RKO (cell line): ENCODE measurements at places on chromosomes 1 and 21.

GRCh38 chr1:204821924-204822323 lies 48.7 kb upstream of the NFASC start:
- no peak for DNase-seq

DNA sequence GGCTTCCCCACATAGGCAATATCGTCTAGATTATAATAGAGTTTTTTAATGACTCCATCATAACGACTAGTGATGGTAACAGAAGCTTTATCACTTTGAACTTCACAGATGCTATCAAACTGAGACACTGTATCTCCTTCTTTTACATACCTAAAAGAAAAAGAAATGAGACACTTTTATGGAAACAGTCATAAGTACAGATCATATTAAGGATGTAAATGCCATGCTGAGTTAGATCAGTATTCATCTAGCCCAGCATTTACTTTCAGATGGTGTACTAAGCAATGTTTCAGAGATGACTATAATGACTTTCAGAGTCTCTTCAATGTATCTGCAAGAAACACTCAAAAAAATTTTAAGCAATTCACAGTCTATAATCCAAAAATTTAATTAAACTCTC lies 18.9 kb downstream of the DBT start:
- DNase-seq = no peak

GRCh38 chr1:168653567-168653966 lies 75.4 kb downstream of the DPT start:
- no peak for DNase-seq

DNA sequence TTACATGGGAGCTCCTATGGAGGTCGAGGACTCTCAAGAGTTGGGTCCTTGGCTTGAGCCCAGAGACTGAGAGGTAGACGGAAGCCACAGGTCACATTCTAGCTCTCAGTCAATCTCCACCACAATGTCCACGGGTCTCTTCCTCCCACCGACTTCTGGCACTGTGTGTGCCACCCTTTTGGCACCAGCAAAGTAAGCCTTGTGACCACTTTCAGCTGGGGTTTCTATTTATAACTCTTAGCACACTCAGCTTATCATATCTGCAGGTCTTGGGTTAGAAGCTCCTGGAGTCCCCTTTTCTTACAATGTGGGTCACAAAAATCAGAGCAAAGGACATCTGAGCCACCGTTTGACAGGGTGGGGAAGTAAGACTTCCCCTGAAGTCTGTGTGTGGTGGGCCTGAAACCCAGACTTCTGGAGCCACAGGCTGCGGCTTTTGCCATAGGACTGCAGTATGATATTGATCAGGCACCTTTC lies 28.3 kb downstream of the NCMAP start:
- DNase-seq = no peak

DNA sequence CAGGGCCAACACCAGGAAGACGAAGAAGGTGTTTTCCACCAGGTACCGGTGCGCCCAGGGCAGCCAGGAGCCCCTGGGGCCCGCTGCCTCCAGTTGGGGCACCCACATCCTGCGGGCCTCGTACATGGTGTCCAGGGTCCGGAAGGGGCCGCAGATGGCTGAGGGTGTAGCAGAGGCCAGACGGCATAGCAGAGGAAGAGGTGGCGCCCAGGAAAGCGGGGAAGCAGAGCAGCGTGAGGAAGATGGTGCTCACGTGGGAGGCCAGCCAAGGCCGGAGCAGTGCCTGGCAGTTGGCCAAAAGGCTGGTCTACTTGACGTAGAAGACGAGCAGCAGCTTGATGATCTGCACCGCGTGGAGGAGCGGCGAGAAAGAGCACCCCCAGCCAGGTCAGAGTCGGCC lies 40.4 kb downstream of the ZNF691 start:
- DNase-seq = no peak

- DNase-seq = no peak
These were observed 39.1 kb upstream of the ID3 start for GRCh38 chr1:23598424-23598823.

DNA sequence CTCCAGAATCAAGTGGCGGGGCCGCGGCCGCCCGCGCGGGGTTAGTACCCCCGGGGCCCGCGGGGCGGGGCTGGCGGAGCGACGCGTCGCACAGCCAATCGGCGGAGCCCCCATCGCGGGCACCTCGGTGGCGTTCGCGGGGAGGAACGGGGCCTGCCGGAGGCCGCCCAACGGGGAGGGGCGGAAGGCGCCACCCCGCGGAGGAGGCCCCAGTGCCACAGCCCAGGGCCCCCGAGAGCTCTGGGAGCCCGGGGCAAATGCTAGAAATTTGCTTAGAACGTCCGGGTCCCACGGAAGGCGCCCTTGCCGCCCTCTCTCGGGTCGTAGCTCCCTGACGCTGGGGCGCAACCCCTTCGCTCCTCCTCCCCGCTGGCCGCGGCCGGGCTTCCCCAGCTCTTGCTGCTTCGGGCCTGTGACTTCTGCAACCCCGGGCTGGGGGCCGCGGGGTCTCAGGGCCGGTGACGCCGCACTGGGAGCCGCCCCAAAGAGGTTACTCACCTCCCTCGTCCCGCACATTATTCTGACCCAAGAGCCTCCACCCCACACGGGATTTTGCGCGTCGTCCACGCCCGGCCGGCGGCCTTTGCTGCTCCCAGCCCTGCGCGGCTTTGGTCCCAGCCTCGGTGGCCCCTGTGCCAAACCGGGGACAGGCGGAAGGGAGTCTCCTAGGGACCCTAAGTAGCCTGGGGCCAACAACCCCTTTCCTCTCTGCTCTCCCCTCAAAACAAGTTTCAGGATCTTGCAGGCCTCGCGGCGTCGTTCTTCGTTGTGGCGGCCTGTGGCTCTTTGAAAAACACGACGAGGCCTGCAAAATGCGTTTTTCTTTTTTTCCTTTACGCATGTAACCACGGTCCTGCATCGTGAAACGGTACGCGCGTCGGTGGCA lies at the start of gene RUNX3:
Gene RUNX3, minus strand, starts transcription at position 17 of the 886 bp plus-strand sequence. CDS start 408 bp downstream, outside the sequence.
- DNase-seq = no peak

- DNase-seq = peak; percentile 32
These were observed 19.7 kb upstream of the LMX1A start for GRCh38 chr1:165376041-165376810.

- DNase-seq = no peak
These were observed 6.9 kb upstream of the ATP1B1 start for GRCh38 chr1:169099561-169099960.

GRCh38 chr21:28761674-28762356 lies 230.9 kb downstream of the LTN1 start:
- DNase-seq = no peak

GRCh38 chr1:68653882-68654281 lies 157.0 kb upstream of the DEPDC1 start:
- DNase-seq = no peak

GRCh38 chr1:230620649-230621323 lies 21.5 kb upstream of the COG2 start:
- no peak for DNase-seq

DNA sequence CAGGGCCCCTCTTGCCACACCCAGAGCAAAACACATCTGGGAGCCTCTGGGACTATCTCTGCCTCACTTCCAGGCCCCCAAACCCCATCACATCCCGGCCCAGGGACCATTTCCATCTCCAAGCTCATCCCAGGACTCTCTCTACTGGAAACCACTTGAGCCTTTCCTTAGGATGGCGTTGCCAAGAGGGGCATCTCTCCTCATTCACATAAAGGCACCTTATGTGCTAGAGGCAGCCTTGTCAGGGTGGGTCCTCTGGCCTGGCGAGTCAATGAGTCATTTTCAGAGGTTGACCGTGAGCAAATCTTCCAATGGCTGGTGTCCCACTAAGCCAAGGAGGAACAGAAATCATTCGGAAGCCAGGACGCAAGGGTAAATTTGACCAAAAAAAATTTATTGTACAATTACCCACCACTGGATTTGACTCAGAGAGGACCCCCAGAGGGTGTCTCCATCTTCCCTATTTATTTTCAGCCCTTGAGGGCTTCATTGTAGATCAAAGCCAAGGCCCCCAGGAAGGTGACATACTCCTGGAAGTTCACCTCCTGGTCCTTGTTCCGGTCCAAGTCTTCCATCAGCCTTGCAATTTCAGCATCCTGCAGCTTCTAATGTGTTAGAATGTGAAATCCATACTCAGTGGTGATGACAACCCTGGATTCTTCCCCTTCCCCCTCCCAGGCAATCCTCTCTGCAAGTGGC lies 1.4 kb downstream of the S100A6 start:
- DNase-seq = peak; percentile 84

DNA sequence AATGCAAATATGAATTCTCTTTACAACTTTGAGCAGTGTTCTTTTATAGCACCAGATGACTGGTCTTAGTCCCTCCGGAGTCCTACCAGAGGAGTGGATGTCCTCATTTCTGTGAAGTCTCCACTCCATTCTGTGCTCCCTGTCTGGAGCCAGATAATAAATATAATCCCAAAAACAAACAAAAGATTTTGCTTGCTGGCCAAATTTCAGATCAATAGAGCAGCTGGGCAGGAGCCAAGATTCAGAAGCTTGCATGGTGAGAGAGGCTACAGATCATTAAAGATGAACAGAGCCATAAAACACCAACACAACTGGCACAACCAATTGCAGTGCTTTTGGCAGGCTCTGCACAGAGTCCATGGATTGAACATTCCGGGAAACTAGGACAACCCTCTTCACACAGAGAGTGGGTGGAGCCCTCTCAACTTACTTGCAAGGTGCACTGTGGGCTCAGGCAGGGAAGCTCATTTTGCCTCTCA lies 231.5 kb upstream of the SNX7 start:
- DNase-seq = no peak

- no peak for DNase-seq
These were observed 66.3 kb upstream of the PPP2R5A start for GRCh38 chr1:212218911-212219310.

DNA sequence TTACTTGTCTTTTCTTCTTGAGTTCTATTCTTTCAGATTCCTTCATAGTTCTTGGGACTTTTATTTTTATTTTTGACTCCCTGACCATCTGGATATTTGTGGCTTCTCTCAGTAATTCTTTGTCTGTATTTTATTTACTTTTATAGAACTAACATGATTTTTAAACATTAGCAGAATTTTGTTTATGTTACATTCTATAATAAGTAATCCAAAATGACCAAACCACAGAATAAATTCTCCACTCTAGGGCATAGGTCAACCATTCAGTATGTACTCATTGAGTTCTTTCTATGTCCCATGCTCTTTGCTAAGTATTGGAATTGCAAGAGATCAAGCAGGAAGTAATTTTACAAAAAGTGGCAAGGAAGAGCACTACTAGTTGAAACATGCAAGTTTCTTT lies 969.0 kb downstream of the TTLL7 start:
- DNase-seq = no peak

GRCh38 chr1:206445911-206446356 lies 24.3 kb upstream of the IKBKE start:
- no peak for DNase-seq

DNA sequence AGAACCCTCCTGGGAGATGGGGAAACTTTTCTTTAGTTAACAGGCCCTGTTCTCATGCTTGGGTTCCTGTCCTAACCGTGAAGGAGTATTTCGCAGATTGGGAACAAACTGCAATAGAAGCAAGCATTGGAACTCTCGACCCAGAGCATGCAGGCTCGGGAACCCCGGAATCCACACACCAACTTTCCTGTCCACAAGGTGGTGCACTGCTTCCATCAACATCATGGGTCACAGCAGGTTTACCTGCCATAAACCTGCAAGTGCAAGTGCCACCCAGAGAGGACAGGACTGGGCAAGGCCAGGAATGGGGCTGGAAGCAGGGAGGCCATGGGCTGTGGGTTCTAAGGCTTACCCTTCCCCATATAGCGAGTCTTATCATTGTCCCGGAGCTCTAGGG lies 6.9 kb downstream of the ENO1 start:
- no peak for DNase-seq

GRCh38 chr21:42471206-42471605 lies 24.8 kb downstream of the RSPH1 start:
- no peak for DNase-seq

DNA sequence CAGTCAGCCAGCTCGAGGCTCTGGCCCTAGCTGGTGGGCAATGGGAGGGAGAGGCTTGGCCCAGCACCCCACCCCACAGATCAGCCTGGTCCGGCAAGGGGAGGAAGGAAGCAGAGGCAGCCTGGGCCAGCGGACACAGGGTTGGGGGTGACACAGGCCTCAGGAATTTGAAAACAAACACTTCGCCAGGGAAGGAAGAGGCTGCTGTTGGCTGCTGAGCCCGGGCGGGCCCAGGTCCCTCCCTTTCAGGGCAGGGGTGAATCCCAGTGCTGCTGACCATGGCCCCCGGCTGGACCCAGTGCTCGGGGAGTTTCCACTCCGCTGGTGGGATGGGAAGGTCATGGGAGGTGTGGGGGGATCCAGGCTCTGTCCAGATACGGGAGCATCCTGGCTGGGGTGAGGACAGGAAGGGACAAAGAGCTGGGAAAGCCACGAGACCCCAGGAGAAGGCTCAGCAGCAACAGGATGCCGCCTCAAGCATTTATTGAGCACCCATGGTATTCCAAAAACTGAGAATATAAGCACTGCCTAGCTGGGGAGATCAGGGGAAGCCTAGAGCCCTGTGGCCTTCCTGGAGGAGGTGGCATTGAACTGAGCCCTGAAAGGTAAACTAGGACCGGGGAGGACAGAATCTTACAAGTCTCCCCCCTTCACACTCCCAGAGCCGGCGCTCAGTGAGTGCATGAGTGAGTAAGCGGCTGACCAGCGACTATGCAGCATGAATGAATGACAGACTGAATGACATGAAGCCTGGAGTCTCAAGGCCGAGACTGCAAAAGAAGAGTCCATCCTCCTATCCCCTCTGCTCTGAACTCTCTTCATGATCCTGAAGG lies 26.2 kb upstream of the EPHA2 start:
- DNase-seq = peak; percentile 91

GRCh38 chr1:164363980-164364379 lies 195.0 kb upstream of the PBX1 start:
- no peak for DNase-seq

DNA sequence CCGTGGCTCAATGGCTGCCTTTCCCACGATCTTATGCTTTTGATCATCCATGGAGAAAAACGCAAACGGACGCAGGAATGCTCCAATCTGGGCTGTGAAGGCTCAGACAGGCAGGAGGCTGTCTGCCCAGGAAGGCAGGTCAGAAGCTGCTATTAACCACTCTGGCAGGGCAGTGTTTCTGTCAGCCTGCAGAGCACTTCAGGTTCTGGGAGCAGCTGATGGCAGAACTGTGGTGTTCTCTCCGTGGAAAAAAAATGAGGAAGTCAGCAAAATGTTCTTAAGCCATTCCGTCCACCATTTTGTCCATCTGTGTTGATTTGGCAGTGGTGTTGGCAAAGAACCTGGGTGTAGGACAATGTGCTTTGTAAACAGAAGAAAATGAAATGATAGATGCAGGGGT lies 91.7 kb downstream of the SIM2 start:
- no peak for DNase-seq

DNA sequence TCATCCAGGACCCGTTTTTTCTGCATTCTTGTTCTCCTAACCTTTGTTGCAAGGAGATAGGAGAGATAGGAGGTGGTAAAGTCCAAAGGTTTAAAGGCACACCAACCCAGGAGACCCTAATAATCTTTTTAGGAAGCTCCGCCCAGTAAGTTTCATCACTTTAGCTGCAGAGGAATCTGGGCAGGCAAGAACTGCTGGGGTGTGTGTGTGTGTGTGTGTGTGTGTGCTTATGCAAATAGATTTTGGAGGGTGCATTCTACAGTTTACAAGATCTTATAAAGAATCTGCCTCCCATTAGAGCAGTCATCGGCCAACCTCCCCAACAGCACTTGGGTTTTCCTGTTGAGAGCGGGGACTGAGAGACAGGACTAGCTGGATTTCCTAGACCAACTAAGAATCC lies 3.9 kb upstream of the IL10 start:
- no peak for DNase-seq
